Activated T-helper 2 cell treated with anti-CD3 and anti-CD28 coated beads, Interferon-gamma antibody, Interleukin-2, Interleukin-4, amounts not matched to agents 10 μg/mL and 5 μg/mL and 100 μg/mL, durations not matched to agents 14 hours and 24 hours and 36 hours (primary cell): ENCODE measurements at places on chromosomes 1 and 21. TPM values are rescaled to one million over a fixed set of nuclear protein-coding genes. Genes with fewer than 3 reads are reported as not detected.

DNA sequence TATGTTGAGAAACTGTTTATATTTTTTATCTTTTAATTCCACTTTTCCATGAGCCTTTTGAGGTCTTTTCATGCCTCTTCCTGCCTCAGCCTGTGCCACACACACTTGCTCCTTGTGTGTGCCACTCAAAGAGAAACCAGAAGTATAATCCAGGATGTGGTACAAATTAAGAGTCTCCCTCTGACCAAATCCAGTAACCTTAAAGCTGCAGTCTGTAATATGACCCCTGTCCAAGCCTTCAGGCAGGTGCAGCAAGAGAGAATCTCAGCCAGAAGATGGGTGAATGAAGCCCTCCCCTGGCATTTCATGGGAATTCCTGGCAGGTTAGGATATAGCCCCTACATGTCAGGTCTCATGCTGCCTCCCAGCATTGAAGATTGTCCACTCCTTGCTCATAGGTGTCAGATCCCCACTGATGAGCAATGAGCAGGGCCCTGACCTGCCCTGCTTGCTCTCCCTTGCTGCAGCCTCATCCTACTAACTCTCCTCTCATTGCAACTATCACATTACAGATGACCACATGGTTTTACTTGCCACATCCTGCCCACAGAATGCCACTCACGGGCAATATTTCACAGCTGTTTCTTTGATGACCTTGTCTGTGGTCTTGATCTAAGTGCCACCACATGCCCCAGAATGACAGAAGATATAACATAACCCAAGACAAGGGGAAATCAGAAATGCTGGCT lies 169.3 kb downstream of the SEC16B start:
- no peaks in the 10 kb centered on the region for H3K36me3 ChIP-seq
- H3K27me3 ChIP-seq = no peaks in the 10 kb centered on the region
- H3K27ac ChIP-seq = no peak overlapping the region
- H3K4me3 ChIP-seq = no peak overlapping the region
- no peak for DNase-seq

DNA sequence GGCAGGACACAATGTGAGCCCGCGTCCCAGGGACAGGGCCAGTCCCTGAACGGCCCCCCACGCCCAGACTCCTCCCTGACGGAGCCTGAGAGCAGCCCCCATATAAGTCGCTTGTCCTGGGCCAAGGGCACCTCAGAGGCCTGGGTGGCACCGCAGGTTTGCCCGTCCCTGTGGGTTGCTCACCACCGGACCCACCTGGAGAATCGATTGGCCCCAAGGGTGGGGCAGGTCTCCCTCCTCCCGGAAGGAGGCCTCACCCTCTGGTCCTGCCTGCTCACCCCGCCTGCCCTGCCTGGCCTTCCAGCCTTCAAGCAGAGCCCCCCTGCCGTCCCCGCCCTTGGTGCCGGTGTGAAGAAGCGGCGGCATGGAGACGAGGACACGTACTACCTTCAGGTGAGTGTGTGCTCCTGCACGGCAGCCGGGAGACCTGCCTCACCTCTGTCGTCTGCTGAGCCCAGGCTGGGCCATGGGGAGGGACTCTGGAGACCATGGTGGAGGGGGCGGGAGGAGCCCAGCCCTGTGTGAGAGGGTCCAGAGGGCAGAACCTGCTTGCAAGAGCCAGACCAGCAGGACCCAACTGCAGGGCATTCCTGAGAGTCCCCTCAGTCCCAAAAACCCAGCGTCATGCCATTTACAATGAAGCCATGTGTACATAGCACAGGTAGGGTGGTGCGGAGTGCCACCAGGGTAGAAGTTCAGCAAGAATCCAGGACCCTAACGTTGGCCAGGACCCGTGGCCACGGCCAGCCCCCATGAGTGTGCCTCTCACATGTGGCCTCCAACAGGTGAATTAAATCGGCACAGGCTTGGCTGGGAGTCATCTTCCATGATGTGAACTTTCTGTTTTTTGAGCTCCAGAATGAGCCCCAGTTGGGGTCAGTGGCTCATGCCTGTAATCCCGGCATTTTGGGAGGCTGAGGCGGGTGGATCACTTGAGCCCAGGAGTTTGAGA lies 24.1 kb upstream of the CCDC27 start:
- DNase-seq = no peak
- H3K4me3 ChIP-seq = no peak overlapping the region
- H3K36me3 ChIP-seq = no peaks in the 10 kb centered on the region
- H3K4me1 ChIP-seq = no peaks in the 10 kb centered on the region
- no peaks in the 10 kb centered on the region for H3K27me3 ChIP-seq
- no peak overlapping the region for H3K27ac ChIP-seq

The TSACC gene
- total RNA-seq = 0.39 TPM in 1 of 2 replicates, not detected in the other

- no peak for DNase-seq
- no peak overlapping the region for H3K27ac ChIP-seq
- H3K4me3 ChIP-seq = no peak overlapping the region
- no peaks in the 10 kb centered on the region for H3K4me1 ChIP-seq
These were observed 76.0 kb upstream of the ZBTB40 start for GRCh38 chr1:22375601-22376000.

The LENEP gene
- total RNA-seq = 0.48 and 2.0 TPM in 2 replicates
